ENCODE measurements at places on chromosomes 12 and 14. TPM values are rescaled to one million over a fixed set of nuclear protein-coding genes. Genes with fewer than 3 reads are reported as not detected.
A peak's percentile ranks its signal among the peaks of the same experiment; 100 is the strongest.

DNA sequence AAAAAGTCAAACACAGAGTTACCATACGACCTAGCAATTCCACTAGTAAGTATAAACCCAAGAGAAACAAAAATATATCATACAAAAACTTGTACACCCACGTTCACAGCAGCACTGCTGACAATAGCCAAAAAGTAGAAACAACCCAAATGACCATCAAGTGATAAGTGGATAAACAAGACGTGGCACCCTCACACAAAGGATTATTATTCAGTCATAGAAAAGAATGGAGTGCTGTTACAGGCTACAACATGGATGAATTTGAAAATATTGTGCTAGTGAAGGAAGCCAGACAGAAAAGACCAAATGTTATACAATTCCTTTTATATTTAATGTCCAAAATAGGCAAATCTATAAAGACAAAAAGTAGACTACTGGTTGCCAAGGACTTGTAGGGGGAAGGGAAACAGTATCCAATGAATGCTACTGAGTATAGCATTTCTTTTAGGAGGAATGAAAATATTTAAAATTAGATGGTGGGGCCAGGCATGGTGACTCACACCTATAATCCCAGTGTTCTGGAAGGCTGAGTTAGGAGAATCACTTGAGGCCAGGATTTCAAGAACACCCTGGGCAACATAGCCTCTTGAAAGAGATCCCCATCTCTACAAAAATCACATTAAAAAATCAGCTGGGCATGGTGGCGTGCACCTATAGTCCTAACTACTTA lies 41.9 kb downstream of the SPTLC2 start:
- no peak for DNase-seq

DNA sequence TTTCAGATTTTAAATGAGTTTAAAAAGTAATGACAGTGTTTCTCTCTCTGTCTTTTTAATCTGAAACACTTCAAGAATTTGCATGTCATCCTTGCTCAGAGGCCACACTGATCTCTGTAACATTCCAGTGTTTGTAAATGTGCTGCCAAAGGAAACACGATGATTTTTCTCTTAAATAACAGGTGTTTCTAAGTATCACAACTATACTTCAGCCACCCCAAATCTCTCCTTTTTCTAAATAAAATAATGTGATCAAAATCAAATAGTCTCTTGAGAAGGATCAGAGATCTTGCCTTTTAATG lies 3.3 kb upstream of the GALC start:
- DNase-seq: no peak

DNA sequence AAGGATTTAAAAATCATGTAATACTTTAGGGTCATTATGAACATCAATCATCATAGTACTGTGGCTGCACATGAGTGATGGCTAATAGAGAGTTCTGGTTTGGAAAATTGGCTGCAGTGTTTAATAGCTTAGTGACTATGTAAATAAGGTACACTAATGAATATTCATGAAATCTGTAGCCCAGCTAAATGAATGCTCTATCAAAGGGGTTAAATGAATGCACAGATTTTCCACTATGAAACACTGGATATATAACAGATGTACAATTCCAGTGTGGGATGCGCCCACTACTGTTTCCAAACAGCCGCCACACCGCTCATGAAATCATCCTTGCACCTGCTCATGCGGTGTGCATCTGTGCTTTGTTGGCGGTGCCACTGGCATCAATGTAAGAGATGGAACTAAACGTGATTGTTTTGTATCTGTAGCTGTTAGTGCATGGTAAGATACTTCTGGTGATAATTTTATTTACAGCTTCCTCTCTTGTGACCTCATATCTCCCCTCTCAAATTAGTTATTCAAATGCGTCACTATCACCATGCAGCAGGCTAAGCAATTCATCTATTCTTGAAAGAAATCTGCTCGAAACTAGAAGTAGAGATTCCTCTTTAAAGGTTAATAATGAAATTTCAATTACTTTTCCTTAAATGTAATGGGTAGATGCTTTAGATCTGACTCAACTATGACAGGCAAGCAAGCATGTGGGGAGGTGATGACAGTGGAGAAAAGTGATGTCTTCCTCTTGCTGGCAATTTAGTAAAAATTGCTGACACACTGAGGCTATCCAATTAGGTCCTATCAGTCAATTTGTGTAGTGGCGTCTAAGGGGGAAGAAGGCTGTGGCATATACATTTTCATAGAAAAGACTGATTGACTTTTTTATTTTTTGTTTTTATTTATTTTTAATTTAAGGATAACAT lies 433.6 kb downstream of the AEBP2 start:
- DNase-seq: no peak

- no peak for DNase-seq
These were observed 1030.5 kb upstream of the TMEM132C start for GRCh38 chr12:127236491-127236890.

DNA sequence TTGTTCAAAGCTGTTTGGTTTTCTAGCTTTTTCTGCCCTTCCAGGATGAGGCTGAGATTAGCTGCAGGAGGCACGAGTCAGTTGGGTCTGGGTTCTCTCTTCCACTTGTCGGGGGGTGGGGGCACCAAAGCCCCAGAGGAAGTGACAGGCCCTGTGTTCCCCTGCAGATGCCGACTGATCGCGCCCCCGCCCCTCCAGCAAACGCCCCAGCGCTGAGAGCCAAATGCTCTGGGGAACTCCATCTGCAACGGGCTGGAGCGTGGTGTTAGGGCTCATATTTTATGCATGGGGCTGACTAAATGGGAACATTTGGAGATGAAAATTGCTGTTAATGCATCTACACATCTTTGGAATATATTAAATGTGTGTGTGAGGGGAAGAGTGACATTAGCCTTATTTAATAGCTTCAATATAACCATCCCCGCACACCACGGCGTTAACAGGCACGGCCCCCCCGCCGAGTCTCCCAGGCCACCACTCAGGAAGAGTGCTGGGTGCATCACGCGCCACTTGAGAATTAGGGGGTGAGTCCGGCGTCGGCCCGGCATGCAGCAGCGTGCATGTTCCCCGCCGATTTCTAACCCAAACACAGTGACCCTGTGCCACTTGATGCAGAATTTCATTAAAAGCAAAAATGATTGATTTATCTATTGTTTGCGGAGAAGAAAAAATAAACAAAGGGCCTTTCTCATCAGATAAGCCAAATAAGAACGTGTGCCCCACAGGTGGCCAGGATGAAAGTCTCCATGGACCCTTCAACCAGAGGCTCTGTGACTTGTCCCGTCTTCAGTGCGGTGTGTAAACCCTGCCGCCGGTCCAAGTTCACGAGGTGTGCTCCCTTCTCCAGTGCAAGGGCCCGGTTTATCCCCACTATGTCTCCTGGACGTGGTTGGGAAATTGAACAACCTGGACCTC lies 165.0 kb upstream of the RTL1 start:
- no peak for DNase-seq

DNA sequence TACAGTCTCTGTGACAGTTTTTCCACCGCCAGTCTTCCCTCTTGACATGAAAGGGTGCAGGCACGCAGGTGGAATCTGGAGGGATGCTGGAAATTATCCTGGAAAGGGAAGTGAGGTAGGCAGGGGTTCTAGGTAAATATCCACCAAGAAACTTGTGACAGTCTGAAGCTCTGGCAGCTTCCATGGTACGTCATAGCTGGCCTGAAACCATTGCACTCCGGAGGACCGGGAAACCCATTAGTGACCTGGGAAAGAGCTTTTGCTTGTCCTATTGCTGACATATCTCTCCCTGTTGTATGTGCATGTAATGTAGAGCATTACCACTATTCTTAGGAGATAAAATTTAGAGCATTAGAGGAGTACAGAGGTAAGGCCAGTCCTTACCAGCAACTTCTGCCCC lies 275.9 kb downstream of the EGLN3 start:
- no peak for DNase-seq

DNA sequence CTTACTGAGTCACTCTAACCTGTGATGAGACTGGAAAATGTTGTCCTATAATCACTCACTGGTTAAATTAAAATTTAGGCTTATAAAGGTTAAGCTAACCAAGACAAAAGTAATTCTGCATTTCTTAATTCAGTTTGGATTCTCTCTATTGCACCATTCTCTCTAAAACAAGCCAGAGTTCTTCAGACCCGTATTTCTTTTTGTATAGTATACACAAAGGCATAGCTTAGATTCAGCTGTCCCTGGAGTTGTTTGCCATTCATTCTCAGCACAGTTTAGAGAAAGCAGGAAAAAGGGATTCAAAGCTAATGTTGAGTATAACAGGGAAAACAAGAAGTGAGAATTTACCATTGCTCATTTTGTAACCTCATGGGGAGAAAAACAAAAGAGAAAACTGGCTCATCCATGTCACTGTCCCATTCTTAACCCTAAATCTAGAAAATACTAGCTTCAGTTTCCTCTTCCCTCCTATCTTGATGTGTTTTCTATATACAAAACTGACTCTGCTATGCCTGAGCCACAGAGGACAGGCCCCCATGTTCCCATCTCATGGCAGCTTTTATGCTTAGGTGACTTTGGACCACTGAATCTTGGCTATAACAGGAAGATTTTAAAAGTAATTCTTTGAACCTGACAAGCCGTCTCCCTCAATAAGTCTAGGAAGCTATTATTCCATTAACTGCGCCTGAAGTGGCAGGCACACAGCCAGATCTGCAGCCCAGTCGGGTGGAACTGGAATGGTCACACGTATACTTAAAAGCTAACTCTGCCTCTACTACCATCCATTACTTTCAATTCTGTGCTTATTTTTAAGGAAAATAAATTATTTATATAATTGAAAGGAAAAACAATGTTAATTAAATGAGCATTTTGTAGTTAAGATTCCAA lies 7.0 kb downstream of the AREL1 start:
- DNase-seq: no peak

DNA sequence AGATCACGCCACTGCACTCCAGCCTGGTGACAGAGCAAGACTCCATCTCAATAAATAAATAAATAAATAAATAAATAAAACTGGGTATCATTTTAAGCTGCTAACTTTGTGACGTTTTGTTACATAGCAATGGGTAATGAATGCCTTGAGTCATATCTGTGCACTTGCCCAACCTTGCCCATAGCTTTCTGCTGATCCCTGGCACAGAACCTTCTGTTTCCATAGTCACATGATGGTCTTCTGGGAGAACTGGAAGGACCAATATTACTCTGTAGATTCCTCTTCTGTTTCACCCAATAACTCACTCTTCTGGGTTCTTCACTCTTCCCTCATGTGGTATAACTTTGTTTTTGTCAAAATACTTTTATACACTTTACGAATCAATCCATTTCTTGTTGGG lies 140.8 kb downstream of the SCARB1 start:
- DNase-seq: no peak

Gene MGP
- total RNA-seq: 77.0 TPM

DNA sequence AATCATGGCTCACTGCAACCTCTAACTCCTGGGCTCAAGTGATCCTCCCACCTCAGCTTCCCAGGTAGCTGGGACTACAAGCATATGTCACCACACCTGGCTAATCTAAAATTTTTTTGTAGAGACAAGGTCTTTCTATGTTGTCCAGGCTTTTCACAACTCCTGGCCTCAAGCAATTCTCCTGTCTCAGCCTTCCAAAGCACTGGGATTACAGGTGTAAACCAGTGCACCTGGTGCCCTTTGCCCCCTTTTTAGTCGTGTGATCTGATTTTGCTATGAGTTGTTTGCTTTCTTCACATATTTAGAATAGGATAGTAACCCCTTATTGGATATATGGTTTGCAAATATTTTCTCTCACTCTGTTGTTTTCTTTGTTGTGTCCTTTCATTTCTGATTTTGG lies 1.7 kb upstream of the RAD52 start:
- DNase-seq: no peak

DNA sequence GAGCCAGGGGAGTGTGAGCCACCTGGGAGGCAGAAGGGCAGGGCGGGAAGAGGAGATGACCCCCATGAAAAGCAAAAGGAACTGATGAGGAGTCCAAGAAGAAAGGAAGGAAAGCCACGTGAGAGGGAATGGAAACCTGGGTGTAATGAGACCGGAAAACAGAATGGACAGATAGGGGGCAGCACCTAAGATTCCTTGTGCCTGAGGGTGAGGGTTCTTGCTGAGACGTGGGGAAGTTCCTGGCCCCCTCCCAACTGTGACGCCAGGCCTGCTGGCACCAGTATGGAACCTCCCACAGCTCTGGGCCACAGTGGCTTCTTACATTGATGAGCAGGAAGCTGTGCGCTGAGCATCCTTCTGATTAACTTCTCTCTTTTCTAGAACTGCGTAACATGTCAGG lies 30.8 kb downstream of the TTC7B start:
- peak; percentile 35 for DNase-seq

DNA sequence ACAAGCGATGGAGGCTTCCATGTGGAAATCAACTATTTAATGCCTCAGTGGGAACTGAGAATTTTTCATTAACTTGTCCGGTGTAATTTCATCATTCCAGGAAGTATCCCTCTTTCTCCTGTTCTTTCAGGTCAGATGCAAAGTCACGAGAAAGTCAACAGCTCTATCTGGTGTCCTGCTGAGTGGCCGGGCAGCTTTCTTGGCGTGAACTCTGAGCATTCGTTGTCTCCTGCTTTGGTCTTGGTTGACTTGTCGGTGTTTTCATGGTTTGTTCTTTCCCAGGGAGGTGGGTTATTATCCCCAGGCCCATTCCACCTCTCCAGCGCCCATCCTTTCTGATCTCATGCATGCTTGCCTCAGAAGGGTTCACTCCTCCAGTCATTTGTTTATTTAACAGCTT lies 149.1 kb downstream of the GLT1D1 start:
- DNase-seq: no peak

DNA sequence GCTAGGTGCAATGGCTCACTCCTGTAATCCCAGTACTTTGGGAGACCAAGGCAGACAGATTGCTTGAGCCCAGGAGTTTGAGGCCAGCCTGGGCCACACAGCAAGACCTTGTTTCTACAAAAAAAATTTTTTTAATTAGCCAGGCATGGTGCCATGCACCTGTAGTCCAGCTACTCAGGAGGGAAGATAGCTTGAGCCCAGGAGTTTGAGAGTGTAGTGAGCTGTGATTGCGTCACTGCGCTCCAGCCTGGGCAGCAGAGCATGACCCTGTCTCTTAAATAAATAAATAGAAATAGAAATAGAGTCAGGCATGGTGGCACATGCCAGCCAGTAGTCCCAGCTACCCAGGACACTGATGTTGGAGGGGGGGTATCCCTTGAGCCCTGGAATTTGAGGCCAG lies 36.7 kb upstream of the CLIP1 start:
- DNase-seq: no peak

Data from left colon (tissue), 2 donors.